IMR-90 (cell line): ENCODE measurements at places on chromosomes 11 and 22.
A peak's percentile ranks its signal among the peaks of the same experiment; 100 is the strongest.

DNA sequence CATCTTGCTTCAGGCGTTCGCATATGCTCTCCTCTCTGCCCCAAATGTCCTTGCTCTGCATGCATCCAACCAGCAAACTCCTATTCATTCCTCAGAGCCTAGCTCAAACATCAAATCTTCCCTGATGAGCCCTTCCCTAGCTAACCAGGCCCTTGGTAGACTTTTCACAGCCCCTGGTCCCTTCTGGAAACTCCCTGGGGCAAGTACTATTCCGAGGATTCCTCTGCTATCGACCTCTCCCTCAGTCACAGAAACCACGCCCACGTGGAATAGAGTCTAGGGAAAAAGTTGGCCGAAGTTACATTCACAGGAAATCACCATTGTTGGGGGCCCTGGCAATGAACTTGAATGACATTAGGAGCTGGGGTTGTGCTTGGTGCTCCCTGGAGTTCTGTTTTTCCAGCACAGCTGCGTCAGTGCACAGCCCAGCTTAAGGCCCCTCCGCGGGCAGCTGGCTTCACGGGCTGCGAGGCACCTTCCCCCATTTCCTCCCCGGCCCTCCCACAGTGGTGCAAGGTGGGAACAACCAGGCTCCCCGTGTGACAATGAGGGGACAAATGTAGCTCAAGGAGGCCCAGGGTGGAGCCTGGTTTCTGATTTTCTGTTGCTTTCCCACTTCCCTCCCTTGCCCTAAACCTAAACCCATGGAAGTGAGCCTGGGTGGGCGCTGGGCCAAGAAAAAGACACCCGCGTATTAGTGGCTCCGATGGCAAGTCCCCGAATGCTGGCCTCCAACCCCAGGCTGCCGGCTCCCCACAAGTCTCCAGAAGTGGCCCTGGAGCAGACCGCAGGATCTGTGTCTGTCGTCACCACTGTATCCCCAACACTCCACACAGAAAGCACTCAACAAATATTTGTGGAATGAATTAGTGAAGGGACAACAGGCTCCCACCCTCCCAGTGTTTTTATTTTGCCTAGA is 4.3 kb upstream of the ATP5MGL start:
- no peak overlapping the region for H3K4me3 ChIP-seq
- peak overlapping the region; percentile 66 for H3K27ac ChIP-seq

DNA sequence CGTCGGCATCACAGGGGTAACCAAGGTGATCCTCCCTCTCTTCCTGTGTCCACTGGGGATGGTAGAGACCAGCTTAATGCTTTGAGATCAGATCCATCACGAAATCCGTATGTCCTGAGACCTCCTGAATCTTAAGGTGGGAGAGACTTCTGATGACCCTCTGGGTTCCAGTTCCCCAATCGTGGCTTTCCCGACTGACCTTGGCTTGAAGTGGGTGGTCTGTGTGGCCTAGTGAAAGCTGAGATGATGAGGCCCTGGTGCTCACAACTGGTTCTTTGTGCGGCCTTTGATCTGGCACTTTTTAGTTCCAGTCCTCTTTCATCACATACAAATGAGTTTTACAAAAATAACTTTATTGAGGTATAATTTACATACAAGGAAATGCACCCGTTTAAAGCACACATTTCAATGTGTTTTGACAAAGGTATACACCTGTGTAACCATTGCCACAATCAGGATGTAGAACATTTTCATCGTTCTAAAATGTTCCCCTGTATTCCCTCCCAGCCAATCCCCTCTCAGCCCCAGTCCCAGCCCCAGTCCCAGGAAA is 6.1 kb downstream of the MIAT start:
- H3K27ac ChIP-seq: no peak overlapping the region
- no peak overlapping the region for H3K4me3 ChIP-seq
- no peaks in the 10 kb centered on the region for H3K36me3 ChIP-seq
- DNase-seq: no peak

GRCh38 chr11:112532506-112532905 is 271.8 kb upstream of the PLET1 start:
- H3K4me1 ChIP-seq: no peaks in the 10 kb centered on the region
- H3K27me3 ChIP-seq: peaks cover 20% of the 10 kb centered on the region
- no peaks in the 10 kb centered on the region for H3K36me3 ChIP-seq
- DNase-seq: no peak
- H3K27ac ChIP-seq: no peak overlapping the region
- no peak overlapping the region for H3K4me3 ChIP-seq

DNA sequence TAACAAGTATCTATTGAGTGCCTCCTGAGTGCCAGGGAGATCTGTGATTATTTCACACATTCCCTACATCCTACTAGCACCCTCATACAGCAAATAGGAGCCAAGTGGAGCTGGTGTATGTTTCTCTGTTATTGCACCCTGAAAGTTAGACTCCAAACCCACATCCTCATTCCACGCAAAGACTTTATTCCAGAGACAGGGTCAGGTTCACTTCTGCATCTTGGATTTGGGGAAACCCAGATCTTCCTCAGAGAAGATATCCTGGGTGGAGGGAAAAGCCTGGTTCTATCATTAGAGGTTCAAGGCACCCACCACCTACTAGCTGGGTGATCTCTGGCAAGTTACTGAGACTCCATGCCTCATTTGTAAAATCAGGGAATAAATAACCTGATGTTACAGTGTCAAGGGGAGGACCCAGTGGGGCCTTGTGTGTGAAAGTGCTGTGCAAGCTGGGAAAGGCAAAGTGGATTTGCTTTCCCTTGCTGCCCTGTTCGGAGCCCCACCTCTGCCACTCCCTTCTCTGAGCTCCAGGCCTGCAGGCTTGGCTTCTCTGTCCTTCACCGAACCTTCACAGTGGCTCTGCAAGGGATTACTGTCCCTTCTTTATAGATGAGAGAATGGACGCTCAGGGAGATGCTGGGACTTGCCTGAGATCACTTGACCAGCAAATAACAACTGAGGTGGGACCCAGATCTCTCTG is 991 bp upstream of the SLCO2B1 start:
- no peaks in the 10 kb centered on the region for H3K36me3 ChIP-seq
- DNase-seq: no peak
- no peak overlapping the region for H3K4me3 ChIP-seq
- H3K4me1 ChIP-seq: no peaks in the 10 kb centered on the region
- peaks cover 61% of the 10 kb centered on the region for H3K27me3 ChIP-seq

- H3K4me1 ChIP-seq: peaks cover 8% of the 10 kb centered on the region
- H3K27ac ChIP-seq: peak overlapping the region; percentile 95
- H3K27me3 ChIP-seq: no peaks in the 10 kb centered on the region
- H3K36me3 ChIP-seq: peaks cover 3% of the 10 kb centered on the region
- DNase-seq: peak; percentile 59
Measured at GRCh38 chr11:125626288-125626950, 1.5 kb downstream of the CHEK1 start.

- H3K27ac ChIP-seq: no peak overlapping the region
- H3K36me3 ChIP-seq: peaks cover 4% of the 10 kb centered on the region
- peaks cover 4% of the 10 kb centered on the region; the same call in 1 of the 2 replicates for H3K4me1 ChIP-seq
- DNase-seq: peak; percentile 18
Measured at GRCh38 chr11:35752115-35752514, 89.5 kb downstream of the TRIM44 start.

DNA sequence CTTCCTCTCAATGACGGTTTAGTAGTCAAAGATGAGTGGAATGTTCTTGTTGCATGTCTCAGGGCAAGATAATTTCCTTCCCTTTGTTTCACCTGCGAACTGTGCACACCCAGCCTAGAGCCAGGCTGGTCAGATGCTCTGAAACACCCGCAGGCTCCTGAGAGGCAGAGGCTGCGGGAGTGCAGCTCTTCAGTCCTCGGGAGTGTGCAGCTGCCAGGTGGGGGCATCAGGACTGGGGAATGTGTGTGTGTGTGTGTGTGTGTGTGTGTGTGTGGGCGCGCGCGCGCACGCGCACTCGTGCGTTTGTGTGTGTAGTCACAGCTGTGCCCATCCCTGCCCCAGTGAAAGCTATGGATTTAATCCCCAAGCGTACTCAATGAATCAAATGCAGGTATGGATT is 136.2 kb upstream of the NTM start:
- H3K4me3 ChIP-seq: no peak overlapping the region
- DNase-seq: no peak
- peaks cover 7% of the 10 kb centered on the region for H3K27me3 ChIP-seq
- no peak overlapping the region for H3K27ac ChIP-seq
- H3K36me3 ChIP-seq: no peaks in the 10 kb centered on the region

DNA sequence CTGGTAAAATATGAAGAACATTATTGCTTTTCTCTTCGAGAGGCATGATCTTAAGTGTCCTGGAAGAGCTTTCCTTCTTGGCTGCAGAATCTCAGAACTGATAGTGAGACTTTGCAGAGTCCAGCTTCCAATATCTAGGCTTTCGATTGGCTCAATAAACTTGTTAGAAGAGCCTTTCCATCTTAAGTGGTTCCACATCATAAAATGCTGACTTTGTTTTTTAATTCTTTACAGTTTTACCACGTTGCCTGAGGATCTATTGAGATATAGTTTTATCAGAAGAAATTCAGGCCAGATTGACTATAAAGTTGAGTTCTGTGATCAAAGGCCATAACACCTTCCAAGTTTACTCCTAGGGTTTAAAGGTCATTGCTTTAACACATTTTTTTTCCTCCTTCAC is 15.6 kb upstream of the DNAJB7 start:
- H3K4me3 ChIP-seq: no peak overlapping the region
- H3K4me1 ChIP-seq: no peaks in the 10 kb centered on the region
- peaks cover 17% of the 10 kb centered on the region for H3K36me3 ChIP-seq
- no peak overlapping the region for H3K27ac ChIP-seq
- H3K27me3 ChIP-seq: no peaks in the 10 kb centered on the region

DNA sequence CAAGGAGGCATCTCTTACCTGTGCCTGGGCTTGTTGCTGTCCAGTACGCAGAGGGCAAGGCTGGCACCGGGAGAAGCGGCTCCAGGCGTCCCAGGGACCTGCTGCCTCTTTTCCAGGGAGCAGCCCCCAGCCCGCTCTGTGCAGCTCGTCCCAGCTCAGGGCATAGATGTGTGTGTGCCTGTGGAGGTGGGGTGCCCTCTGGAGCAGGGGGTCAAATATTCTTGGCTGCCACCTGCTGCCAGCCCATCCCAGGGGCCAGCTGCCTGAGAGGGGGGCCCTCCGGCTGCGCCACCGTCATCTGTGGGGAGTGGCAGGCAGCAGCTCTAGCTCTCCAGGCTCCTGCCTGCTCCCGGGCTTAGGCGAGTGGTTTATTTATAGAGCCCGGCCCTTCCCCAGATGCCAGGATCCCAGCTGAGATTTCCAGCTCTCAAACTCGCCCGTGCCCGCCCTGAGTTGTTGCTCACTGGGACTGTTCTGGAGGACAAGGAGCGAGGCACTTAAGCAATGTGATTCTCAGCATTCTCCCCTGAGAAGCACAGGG is 87.5 kb downstream of the RTL6 start:
- H3K27ac ChIP-seq: no peak overlapping the region
- H3K27me3 ChIP-seq: peaks cover 5% of the 10 kb centered on the region; the same call in 1 of the 2 replicates
- no peaks in the 10 kb centered on the region for H3K36me3 ChIP-seq
- DNase-seq: no peak
- no peaks in the 10 kb centered on the region for H3K4me1 ChIP-seq

DNA sequence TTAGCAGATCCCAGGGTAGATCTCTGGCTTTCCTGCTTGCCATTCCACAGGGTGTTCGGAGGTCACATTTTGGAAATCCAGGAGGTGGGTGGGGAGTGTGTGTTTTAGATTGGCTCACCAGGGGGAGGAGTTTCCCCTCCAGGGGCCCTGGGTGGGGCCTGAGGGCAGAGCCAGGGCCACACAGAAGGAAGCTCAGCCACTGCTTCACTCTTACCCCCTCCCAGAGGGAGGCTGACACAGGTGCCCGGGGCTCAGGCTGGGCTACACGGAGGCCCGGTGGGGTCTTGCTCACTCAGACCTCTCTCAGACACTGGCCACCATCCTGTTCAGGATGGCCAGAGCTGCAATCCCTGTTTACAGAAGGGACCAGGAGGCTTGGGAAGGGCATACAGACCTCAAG is 2.5 kb downstream of the WNT7B start:
- H3K4me3 ChIP-seq: no peak overlapping the region
- peaks cover 15% of the 10 kb centered on the region for H3K4me1 ChIP-seq
- peaks cover 73% of the 10 kb centered on the region for H3K27me3 ChIP-seq
- H3K36me3 ChIP-seq: no peaks in the 10 kb centered on the region
- H3K27ac ChIP-seq: no peak overlapping the region

DNA sequence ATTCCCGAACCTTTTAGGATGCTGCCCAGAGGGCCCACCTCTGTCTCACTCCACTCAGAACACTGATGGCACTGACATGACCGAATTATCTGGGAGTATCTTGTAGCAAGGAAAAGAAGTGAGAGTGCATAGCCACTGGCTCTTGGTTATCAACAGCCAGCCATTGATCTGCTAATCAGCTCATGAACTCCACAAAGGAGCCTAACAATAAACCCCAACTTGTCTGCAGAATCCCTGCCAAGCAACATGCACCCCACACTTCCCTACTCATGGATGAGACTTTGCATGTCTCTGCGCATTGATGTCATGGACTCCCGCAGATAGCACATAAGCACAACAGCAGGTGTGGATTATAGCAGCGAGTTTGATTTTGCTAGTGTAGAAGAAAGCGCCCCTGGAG is 1538.9 kb upstream of the RAG2 start:
- H3K4me1 ChIP-seq: no peaks in the 10 kb centered on the region
- H3K27me3 ChIP-seq: no peaks in the 10 kb centered on the region
- H3K4me3 ChIP-seq: no peak overlapping the region
- H3K36me3 ChIP-seq: no peaks in the 10 kb centered on the region
- DNase-seq: no peak

GRCh38 chr11:8808226-8808585 is 102.8 kb upstream of the AKIP1 start:
- no peaks in the 10 kb centered on the region for H3K27me3 ChIP-seq
- no peak for DNase-seq
- H3K4me3 ChIP-seq: no peak overlapping the region
- peak overlapping the region; percentile 90 for H3K27ac ChIP-seq

- H3K36me3 ChIP-seq: no peaks in the 10 kb centered on the region
- no peak overlapping the region for H3K27ac ChIP-seq
- H3K4me3 ChIP-seq: no peak overlapping the region
- peaks cover 26% of the 10 kb centered on the region; the same call in 1 of the 2 replicates for H3K27me3 ChIP-seq
- no peak for DNase-seq
- no peaks in the 10 kb centered on the region for H3K4me1 ChIP-seq
Measured at GRCh38 chr22:45960477-45961386, 16.2 kb downstream of the WNT7B start.

DNA sequence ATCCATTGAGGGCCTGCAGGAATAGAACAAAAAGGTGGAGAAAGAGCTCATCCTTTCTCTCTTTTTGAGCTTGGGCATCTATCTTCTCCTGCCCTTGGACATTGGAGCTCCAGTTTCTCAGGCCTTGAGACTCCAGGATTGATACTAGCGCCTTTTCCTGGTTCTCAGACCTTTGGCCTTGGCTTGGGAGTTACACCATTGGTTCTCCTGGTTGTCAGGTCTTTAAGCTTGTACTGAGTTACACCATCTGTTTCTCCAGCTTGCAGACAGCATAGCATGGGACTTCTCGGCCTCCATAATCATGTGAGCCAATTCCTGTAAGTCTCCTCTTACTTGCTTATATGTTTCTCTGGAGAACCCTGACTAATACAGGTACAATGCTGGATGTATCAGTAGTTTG is 72.6 kb downstream of the GRK3 start:
- H3K36me3 ChIP-seq: no peaks in the 10 kb centered on the region
- no peaks in the 10 kb centered on the region for H3K27me3 ChIP-seq
- no peak for DNase-seq
- no peaks in the 10 kb centered on the region for H3K4me1 ChIP-seq

GRCh38 chr22:27709919-27710675 is 91.5 kb downstream of the MN1 start:
- no peak overlapping the region for H3K4me3 ChIP-seq
- no peak for DNase-seq
- H3K27ac ChIP-seq: no peak overlapping the region
- no peaks in the 10 kb centered on the region for H3K4me1 ChIP-seq
- H3K36me3 ChIP-seq: no peaks in the 10 kb centered on the region
